ENCODE measurements at places on chromosomes 7 and 10.

DNA sequence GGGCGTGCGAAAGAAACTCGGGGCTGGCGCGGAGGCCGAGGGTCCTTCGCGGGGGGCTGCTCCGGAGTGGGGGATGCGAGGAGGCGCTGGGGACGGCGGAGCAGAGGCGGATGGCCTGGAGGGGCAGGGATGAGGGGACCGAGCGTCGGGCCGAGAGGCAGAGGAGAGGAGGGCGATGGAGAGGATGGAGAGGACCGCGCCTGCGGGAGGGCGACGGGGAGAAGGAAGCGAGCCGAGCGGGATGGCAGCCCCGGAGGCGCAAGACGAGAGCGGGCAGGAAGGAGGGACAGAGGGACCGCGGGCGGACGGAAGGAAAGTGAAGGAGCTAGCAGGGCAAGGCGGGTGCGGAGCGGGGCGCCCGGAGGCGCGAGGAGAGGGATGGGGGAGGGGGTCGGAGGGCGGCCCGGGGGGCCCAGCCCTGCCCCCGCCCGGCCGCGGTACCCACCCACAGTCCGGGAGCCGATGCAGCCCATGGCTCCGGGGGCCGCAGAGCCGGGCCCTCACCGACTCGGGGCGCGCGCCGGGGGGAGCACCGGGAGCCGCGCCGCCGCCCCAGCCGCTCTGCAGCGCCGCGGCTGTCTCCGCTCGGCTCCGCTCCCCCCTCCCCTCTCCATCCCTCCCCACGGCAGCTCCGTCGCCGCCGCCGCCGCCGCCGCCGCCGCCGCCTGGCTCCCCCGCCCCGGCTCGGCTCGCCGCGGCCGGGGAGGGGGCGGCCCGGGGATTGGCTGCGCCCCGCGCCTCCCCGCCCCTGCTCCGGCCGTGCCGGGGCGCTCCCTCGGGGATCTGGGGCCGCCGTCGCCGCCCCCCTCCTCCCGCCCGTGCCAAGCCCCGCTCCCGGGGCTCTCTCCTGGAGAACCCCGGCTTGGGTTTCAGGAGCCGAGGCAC, at the start of gene FAM131B:
FAM131B (minus strand) TSS at position 583 of the 885 bp plus-strand sequence; CDS start at position 473, 110 bp downstream.
- DNase-seq: no peak

GRCh38 chr7:139108266-139109187, 993 bp downstream of the ZC3HAV1 start:
- DNase-seq: peak; percentile 50

DNA sequence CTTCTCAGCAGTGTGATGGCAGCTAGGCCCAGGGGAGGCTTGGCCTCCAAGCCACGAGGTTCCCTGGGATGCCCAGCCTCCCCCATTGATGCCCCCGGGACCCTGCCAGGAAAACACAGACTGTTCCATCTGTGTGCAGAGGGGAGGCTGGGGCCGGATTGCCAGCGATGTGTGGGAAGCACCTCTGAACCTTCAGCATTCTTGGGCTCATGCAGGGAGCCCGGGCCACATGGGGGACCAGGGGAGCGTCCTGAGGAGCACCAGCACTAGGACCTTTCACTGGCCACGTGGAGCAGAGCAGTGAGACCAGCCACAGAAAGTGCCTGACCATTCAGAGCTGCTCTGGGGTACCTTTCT, 2.6 kb downstream of the IMPDH1 start:
- no peak for DNase-seq

DNA sequence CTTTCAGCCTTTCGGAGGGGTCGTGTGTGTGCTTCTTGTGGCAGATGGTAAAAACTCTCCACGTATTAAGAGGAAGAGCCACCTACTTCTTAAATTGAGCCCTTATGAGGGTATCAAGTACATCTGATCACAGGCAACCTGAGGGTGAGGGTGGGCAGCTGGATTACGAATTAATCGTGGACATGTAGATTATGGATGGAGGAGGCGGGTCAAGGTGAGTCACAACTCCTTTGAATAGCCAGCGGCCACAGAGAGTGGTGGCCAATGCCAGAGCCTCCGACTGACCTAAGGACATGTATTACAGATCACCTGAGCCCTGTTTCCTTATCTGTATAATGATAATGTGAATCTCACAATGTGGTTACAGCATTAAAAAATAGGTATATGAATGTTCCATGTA, 1083.9 kb downstream of the SORCS3 start:
- DNase-seq: no peak

DNA sequence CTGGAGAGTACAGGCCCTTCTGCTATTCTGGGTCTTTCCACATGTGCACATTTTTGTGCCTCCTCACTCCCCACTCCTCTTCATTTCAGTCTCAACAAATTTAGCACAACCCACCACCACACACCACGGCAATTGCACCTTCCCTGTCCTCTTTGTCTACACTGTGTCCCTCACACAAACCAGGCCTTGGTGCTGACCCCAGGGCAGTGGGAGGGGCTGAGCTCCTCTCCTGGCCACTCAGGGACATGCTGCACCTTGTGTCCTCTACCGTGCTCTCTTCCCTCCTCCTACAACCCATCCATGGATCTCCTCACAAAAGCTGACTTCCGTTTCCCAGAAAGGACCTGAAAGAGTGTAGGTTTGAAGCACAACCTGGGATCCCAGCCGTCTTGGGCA, 90.9 kb upstream of the IKZF1 start:
- no peak for DNase-seq

GRCh38 chr7:147978201-147978600, 612.4 kb upstream of the C7orf33 start:
- DNase-seq: no peak

- no peak for DNase-seq
These were observed 181.9 kb downstream of the USP6NL start for GRCh38 chr10:11429439-11430052.

- no peak for DNase-seq
These were observed at the start of gene SLC39A12 for GRCh38 chr10:17951868-17952371. TSS of gene SLC39A12 (plus strand) at chr10:17951918. CDS start at chr10:17953277, 1,359 bp downstream.

DNA sequence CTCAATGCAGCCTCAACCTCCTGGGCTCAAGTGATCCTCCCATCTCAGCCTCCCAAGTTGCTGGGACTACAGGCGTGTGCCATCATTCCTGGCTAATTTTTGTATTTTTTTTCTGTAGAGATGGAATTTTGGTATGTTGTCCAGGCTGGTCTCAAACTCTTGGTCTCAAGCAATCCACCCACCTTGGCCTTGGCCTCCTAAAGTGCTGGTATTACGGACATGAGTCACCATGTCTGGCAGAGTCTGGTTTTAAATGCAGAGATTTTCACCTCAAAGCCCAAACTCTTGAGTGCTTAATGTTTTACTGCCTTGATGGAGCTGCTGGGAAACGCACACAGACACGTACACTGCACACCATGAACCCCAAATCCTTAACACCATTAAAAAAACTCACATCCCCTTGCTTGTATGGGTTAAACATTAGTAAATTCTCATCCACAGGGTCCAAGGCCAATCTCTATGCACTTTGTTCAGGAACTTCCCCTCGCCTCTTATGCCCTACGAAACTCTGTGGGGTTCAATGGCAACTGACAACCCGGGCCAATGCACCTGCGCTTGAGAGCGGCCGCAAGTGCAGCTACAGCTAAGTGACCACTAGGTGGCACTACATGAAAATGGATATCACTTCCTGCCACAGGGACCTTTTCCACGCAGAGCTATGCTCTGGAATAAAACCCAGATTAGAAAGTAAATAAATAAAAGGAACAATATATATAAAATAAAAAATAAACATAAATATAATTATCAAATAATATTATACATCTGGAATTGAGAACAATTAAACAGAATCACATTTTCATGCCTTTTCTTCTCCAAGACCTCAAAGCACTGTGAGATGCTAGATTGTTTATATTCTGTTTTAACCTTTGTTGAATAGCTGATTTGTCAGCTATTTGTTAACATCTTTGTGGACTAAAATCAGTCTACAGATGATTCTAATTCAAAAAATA, 66.9 kb upstream of the AFAP1L2 start:
- peak; percentile 36 for DNase-seq

DNA sequence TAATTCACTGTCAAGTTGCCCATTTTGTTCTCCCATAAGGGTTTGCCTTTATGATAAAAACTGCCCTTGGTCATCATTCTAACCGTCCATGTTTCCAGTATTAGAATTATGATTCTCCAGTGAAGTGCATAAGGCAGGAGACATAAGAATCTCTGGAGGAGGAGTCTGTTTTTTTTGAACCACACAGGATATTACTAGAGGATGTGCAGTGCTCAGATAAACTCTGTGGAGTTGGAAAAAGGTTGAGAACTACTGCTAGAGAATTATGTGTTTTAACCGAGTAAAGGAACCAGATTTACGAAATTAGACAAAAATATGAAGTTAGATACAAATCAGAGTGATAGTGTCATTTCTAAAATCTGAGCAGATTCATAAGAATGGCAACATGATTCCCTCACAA, 40.5 kb downstream of the MDFIC start:
- DNase-seq: no peak

DNA sequence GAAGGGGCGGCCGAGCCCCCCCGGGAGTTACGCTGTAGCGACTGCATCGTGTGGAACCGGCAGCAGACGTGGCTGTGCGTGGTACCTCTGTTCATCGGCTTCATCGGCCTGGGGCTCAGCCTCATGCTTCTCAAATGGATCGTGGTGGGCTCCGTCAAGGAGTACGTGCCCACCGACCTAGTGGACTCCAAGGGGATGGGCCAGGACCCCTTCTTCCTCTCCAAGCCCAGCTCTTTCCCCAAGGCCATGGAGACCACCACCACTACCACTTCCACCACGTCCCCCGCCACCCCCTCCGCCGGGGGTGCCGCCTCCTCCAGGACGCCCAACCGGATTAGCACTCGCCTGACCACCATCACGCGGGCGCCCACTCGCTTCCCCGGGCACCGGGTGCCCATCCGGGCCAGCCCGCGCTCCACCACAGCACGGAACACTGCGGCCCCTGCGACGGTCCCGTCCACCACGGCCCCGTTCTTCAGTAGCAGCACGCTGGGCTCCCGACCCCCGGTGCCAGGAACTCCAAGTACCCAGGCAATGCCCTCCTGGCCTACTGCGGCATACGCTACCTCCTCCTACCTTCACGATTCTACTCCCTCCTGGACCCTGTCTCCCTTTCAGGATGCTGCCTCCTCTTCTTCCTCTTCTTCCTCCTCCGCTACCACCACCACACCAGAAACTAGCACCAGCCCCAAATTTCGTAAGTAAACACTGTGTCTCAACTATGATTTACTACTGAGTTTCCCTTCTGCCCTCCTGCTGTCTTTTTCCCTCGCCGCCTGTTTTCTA, 666 bp downstream of the NRG3 start:
- no peak for DNase-seq

- no peak for DNase-seq
These were observed 45.2 kb downstream of the TBXAS1 start for GRCh38 chr7:139874302-139874629.

DNA sequence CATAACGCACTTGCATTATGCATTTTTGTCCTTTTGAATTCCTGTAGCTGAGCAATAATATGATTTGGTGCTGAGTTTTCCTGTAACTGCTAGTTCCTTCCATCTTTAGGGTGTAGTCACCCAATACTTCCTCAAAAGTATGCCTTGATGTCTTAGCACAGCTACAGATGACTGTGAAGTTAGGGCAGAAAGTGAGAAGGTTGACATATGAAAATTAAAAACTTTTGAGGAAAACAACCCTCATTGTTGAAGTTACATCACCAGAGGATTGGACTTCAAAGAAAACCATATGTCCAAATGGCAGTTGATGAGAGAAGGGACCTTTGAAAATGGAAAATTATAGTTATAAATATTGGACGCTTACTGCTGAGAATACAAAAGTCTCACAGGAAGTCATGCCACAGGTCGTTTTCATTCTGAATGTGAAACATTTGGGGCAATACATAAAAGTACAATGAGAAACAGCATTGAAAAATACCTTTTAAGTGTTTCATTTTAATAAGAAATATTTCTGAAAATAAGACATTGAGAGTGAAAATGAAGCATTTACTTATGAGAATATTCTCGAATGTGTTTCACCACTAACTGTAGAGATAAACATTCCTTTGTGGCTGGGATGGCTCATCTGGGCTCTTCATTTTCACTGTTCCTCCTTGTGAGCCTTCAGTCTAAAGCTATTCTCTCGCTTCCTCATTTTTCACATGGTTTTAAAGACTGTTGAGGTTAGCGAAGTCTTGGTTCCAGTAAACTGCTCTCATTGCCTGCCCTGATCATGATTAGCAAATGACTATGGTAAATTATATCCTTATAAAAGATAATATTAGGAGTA, 61.4 kb upstream of the NME8 start:
- DNase-seq: no peak

- DNase-seq: no peak
These were observed 17.0 kb downstream of the CDK14 start for GRCh38 chr7:90613088-90613498.
